ENCODE measurements at places on chromosomes 16 and 17.

- DNase-seq, result no peak
These were observed 5.6 kb upstream of the SYNRG start for GRCh38 chr17:37614823-37615222.

- no peak for DNase-seq
These were observed 82.9 kb upstream of the DYNLRB2 start for GRCh38 chr16:80457871-80458270.

DNA sequence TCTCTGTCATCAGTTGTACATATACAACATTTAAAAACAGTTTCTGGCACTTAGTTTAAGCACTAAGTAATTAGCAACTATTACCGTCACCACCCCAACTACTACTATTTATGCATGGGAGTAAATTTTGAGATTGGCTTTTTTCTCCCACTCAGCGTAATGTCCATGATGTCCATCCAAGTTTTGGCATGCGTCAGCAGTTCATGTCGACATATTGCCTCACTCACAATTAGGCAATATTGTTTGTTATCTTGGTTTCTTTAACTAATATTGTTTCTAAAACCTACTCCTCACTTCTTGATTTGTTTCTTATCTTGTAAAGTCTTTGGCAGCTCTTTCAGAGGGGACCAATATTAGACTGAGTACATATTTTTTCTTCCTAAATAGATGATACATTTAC lies 131.3 kb downstream of the KCNJ18 start:
- DNase-seq, result no peak

DNA sequence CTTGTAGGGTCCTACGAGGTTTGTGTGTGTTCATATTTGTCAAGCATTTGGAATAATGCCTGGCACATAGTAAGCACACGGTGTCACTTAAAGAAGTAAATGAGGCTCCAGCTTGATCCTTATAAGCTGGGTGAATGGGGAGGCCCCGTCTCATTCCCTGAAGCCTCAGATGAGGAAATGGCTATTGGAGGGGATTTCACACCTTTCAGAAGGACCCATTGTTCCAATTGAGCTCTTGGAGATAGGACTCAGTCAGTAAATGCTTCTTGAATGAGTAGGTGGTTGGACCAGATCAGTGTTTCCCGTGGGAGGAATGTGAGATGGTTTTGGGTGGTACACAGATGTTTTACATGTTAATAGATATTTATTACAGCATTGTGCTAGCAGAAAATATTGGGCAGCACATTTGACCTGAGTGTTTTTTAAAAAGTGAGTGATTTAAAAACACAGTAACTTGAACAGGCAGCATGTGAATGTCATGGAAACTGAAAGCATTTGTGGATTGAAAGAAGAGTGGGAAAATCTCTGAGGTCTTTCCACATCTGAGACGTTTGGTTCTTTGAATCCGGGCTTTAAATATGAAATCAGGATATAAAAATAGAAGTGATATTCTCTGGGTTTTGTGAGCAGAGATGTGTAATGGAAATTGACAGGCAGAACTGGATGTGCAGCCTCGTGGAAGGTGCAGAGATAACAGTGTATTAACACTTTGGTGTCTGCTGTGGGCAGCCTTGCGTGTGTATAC lies 36.4 kb upstream of the ARHGAP17 start:
- DNase-seq, result peak; percentile 37

- DNase-seq, result no peak
These were observed 20.1 kb upstream of the ACSF3 start for GRCh38 chr16:89073346-89074071.

DNA sequence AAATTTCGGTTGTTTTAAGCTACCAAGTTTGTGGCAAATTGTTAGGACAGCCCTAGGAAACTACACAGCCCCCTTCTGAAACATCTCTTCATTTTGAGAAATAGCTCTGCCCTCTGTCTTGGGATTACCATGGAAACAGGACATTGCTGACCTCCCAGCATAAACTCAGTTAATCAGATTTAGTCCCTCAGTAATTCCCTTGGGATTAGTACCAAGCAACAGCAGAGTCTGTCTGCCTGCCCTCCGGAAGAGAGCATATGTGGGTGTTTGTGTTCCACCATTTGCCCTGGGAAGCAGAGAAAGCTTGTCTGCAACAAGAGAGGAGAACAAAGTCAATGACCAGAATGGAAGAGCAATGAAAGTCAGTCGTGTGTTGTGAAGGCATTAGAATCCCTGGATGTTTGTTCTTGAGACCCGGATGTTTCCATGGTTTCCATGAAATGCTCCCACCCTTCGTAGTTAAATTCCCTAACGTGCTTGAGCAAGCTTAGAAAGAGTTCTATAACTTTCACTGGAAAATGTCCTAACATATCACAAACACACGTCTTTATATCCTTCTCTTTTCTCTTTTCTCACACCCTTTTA lies 26.2 kb downstream of the NUDT7 start:
- no peak for DNase-seq

GRCh38 chr16:2614761-2615191 lies 67.5 kb upstream of the KCTD5 start:
- DNase-seq, result no peak

DNA sequence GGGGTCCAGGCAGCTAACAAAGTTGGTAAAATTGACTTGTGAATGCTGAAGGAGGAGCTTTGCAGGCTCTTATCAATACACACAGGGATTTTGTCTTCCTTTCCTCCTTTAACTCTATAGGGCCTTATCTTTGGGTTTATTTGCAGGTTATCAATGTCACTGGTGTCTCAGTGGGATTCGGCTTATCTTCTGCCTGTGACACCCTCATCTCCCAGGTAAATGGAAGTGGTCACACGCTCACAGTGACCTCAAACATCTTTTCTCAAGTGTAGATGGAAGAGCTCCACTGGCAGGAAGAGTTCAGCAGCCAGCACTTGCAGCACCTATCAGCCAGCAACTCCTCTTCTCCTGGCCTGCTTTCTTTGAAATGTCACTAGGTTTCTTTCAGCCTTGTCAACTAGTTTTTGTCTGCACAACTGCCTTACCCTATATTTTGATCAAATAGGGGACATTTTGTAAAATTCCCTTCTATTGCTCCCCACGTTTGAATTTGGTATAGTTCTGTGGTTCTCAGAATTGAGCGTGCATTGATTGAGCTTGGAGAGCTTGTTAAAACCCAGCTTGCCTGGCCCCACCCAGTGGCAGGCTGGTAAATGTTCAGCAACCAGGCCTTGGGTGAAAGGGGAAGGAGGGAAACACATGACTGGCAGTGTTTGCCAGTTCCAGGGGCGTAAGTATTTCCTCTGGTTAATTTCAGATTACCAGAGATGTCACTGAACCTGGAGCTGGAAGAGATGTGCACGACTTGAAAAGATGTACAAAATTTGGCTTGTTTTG lies 12.8 kb downstream of the SLC47A1 start:
- no peak for DNase-seq

GRCh38 chr16:47590472-47590871 lies 129.3 kb downstream of the PHKB start:
- DNase-seq, result no peak

DNA sequence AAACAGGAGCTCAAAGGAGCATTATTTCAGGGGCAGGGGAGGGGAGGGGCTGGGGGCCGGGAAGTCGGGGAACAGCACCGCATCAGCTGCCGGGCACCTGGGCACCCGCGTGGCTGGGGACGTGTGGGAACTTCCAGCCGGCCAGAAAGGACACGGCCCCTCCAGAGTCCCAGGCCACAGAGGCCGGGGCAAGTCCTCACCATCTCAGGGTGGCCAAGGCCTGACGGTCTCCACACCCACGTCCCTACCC lies 1.1 kb downstream of the PGAP6 start:
- DNase-seq, result no peak

DNA sequence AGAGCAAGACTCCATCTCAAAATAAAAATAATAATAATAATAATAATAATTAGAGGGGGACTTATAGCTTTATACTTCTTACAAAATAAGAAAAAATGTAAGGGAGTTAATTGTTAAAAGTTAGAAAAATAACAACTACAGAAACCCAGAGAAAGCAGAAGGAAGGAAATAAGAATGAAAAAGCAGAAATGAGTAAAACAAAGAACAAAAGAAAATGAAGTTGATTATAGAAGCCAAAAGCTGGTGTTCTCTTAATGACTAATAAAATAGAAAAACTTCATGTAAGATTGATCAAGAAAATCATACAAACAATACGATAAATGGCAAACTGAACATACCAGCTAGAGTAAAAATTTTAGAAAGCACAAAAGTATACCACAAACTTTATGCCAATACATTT lies 6.8 kb upstream of the NSMCE1 start:
- DNase-seq, result no peak
